ENCODE measurements at places on chromosomes 3 and 15.

DNA sequence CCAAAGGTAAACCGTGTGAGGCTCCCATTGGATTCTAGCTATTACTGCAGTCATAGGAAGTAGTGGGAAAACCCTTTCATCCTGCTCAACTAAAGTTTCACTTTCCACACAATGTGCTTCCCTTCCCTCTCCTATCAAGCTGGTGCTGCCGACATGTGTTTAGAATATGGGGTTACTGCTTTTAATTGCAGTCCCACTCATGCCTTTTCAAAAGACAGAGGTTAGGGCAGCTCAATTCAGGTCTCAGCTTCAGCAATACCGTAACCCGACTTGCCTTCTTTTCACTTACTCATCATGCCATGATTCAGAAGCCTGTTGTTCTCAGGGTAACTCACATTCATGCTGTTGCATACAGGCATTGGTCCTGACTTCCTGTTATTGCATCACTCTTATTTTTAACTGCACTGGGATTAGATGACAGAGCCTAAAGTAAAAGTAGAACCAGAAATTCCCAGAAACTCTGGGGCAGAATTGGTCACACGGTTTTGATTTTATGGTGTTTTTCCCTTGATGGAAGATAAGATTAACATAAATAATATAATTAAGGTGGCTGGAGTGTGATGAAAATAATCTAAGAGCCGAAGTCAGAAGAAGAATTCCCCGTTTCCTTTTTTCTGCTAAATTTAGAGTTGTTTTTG is 45.7 kb downstream of the C2CD4B start:
- DNase-seq = no peak

DNA sequence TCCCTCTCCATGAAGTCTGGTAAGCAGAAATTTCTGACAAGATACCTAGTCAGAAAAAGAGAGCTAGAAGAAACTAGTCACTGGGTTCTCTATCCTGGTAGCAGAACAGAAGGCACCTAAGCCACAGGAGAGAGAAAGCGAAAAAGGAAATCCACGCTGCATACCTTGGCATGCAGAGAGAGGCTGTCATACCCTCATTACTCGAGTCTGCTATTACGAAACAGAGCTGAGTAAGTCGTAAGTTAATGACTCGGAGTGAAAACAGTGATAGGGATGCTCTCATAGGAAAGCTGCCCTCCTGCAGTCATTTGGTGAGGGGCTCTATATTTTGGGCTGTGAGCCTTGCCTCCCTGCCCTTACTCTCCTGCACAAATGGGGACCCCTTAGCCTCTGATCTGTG is 16.2 kb downstream of the CLRN1 start:
- no peak for DNase-seq

DNA sequence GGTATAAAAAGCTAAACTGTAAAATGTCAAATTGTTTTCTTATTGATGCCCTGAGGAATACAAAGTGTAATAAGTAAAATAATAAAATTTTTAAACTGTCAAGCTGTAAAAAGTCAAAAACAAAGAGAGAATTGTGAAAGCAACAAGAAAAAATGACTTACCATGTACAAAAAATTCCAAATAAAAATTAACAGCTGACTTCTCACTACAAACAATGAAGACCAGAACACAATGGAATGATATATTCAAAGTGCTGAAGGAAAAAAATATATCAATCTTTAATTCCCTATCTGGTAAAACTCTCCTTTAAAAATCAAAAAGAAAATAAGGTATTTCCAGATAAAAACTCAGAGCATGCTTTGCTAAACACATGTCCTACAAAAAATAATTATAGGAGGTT is 883.5 kb downstream of the IGSF11 start:
- DNase-seq = no peak

GRCh38 chr15:74815121-74815934 is 2.7 kb downstream of the LMAN1L start:
- no peak for DNase-seq

DNA sequence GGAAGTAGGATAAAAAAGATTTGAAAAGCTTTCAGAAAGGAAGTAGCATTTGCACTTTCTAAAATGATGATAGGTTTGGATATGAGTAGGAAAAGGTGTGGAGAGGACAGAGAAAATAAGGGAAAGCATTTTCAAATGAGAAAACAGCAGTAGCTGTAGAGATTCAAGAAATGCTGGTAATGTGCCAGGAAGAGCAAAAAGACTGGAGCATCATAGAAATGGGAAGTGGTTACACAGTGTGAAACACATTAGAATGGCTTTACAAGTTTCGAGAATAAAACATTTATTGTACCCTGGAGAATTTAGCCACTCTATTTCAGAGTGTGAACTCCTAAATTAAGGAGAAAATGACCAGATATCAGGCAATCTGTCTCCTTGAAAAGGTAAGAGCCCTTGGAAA is 108.3 kb upstream of the CHL1 start:
- no peak for DNase-seq

- DNase-seq = no peak
These were observed 832 bp downstream of the NR2E3 start for GRCh38 chr15:71811036-71811736.

DNA sequence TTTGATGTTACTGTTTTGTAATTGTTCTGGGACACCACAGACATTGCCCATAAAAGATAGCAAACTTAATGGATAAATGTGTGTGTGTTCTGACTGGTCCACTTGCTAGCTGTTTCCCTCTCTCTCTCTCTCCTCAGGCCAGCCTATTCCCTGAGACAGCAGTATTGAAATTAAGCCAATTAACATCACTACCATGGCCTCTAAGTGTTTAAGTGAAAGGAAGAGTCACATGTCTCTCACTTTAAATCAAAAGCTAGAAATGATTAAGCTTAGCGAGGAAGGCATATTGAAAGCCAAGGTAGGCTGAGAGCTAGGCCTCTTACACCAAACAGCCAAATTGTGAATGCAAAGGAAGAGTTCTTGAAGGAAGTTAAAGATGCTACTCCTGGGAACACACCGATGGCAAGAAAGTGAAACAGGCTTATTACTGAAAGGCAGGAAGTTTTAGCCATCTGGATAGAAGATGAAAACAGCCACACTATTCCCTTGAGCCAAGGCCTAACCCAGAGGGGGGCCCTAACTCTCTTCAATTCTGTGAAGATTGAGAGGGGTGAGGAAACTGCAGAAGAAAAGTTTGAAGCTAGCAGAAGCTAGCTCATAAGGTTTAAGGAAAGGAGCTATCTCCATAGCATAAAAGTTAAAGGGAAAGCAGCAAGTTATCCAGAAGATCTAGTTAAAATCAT is 295.1 kb downstream of the CHST2 start:
- no peak for DNase-seq

GRCh38 chr15:43439268-43439667 is 53.7 kb downstream of the TP53BP1 start:
- DNase-seq = no peak

DNA sequence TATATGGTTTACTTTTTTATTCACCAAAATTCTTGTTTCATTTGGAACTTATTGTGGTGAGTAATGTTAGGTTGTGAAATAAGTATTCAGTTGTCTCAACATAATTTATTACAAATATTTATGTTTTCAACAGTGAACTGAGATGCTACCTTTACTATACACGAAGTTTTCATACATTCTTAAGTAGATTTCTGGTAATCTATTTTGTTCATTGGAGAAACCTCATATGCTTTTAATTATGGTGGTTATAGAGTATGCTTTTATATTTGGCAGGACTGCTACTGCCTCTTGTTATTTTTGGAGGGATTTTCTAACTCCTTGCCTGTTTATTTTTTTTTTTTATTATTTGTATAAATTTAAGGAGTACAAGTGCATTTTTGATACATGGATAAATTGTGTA is 253.1 kb downstream of the NLGN1 start:
- DNase-seq = no peak

DNA sequence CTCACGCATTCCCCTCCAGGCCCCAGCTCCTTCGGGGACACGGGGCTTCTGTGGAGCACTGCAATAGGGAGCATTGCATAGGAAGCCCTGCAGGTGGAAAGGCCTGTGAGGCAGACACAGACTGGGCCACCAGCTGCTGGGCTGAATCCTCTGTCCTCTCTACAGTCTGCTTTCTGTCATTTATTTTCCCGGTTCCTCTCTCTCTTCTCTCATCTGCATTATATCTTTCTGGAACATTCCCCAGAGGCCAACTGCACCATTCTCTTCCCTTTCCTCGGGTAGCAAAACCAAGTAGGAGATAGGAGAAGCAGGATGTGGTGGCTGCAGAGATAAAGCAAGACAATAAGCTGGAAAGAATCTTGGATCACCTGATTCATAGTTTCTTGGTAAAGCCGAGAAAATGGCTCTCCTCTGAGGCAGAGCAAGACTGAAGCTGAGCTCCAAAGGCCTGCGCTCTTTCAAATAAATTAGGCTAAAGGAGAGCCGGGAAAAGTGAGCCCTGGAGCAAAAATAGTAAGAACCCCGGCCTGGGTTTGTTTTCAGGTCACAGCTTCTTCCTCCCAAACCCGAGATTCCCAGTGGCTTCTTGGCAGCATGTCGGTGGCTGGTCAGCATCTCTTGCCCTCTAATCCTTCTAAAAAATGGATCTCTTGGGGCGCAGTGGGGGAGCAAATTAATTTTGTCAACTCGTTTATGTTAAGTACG is 5.3 kb downstream of the TM4SF4 start:
- no peak for DNase-seq

DNA sequence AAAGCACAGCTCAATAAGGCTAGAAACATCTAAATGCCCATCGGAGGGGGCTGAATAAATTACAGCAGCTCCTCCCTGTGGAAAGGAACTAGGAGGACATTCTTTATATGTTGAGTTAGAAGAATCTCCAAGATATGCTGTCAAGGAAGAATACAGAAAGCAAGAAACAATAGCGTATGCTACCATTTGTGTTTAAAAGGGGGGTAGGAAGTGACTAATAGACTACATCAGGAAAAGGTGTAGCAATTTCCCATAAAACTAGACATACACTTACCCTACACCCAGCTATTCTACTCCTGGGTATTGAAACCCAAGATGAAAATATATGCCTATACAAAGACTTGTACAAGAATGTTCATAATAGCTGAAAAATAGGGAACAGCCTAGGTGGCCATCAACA is 21.6 kb downstream of the SEC61A1 start:
- DNase-seq = no peak

DNA sequence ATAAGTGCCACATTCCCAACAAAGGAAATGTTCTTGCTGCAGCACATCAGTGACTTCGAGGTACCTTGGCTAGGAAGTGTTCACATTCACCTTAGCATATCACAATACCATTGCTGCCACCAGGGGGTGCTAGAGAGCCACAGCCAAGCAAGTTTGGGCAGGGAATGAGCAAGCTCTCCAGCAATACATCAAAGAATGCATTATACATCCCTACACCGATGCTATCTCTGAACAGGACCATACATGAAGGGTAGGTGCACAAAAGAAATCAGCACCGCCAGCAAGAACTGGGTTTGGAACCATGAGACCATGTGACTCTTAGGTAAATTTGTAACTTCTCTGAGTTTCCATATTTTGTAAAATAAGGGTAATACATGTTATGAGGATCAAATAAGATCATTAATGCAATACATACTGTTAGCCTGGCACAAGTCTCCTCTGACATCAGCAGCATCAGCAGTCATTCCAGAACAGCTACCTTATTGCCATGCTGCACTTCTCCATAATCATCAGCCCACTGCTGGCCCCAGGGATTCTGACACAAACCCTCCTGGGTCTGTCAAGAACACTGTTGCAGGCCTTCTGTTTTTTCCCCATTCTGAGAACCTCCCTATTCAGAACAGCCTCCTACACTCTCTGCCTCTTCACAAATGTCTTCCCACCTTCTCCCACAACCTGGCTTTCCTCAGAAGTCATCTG is 37.5 kb downstream of the RYK start:
- no peak for DNase-seq

GRCh38 chr15:92654662-92655061 is 913 bp downstream of the FAM174B start:
- no peak for DNase-seq

DNA sequence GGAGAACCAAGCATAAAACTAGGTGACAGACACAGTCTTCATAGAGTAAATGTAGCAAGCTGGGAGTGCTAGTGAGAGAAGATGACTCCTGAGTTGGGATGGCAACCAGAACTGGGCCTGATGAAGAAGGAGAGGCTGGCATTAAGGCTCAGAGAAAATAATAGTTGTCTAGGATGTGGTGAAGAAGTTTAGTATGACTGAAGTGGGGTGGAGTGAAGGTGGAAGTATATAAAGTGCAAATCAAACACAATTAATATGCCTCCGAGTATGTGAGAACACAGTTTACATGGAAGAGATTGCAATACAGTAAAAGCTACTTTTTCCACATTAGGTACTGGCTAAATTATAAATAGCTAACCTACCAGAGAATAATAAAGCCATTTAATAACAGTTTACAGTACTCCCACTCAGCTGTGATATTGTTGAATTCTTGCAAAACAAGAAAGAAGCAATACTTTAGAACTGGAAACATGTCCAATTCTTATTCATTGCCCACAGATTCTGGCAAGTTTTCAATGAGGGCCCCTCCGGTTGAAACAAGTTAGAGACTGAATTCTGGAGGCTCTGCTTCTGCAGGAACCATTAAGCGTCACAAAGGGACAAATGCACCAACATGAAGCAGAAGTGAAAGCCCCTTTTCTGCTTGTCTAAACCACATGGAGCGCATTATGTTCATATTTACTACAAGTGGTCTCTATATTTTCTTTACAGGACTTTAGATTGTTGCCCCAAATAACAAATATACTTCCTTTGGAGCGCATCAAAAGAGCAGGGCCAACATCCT is 243.7 kb downstream of the SLC9A9 start:
- DNase-seq = no peak

- DNase-seq = no peak
These were observed 996 bp downstream of the HCN4 start for GRCh38 chr15:73367624-73368300.

DNA sequence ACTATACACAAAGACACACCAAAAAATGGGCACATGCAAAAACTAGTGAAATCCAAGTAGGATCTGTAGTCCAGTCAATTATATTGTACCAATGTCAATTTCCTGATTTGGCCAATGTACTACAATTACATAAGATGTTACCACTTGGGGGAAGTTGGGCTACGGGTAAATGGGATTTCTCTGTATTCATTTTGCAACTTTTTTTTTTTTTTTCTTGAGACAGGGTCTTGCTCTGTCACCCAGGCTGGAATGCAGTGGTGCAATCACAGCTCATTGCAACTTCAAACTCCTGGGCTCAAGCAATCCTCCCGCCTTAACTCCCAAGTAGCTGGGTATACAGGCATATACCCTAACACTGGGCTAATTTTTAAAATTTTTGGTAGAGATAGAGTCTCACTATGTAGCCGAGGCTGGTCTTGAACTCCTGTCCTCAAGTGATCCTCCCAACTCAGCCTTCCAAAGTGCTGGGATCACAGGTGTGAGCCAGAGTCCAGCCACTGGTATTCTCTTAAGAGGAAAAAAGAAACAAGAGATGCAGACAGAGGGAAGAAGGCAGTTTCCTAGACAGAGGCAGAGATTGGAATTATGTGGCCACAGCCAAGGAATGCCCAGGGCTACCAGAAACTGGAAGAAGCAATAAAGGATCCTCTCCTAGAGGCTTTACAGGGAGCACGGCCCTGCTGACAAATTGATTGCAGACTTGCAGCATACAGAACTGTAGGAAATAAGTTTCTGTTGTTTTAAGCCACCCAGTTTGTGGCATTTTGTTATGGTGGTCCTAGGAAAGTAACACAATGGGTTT is 33.3 kb downstream of the TFDP2 start:
- DNase-seq = no peak

All from NCI-H2081 treated with DMSO at 0.1 percent for 48 hours (cell line).